ENCODE measurements at places on chromosomes 12 and 14. TPM values are rescaled to one million over a fixed set of nuclear protein-coding genes. Genes with fewer than 3 reads are reported as not detected.

The HAL gene
- not detected for total RNA-seq

The ARHGDIB gene
- 56.6 TPM for total RNA-seq

The HOXC13 gene
- not detected for total RNA-seq

DNA sequence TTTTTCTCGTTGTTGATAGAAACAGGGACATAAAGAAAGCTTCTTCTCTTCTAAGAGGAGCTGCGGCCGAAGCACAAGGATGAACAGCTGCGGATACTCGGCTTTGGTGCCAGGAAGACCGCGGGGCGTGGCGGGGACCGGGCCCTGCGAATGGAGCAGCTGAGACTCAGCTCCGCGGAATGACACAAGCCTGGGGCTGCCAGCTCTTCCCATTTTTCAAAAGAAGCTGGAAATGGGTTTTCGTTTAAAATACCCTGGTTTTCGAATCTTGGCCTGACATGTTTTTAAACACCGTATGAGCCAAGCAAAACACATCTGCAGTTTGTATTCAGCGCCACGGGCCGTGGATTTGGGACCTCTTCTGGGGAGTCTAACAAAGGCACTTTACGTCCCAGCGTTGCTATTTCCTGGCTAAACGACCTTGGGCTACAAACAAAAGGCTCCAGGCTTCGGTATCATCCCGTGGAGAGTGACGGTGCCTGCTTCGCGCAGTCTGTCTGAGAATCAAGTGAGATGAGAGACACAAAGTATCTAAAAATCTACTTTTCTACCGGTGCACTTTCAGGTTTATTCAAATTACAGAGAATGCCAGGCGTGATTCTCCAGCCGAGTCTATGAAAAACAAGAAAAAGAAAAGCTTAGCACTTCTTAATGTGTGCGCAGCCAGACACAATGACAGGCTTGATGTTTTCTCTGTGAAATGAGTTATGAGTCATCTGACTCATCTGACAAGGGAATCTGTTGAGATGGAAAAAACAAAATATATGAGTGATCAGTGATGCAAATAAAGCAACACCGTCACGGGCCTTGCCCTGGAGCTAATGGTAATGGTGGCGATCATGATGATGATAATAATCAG is 114.0 kb upstream of the TMEM132D start:
- DNase-seq, result no peak

Measured in urinary bladder (tissue), 4 donors.